ENCODE measurements at places on chromosomes 1 and 21. TPM values are rescaled to one million over a fixed set of nuclear protein-coding genes. Genes with fewer than 3 reads are reported as not detected.

Gene EXTL1
- 2.2 TPM for total RNA-seq

Gene CLEC20A
- total RNA-seq: not detected

Gene GCSAML
- 0.31 TPM for total RNA-seq

Gene JAM2
- 41.0 TPM for total RNA-seq

Gene MAST2
- 126 TPM for total RNA-seq
